ENCODE measurements at places on chromosomes 2 and 18.

DNA sequence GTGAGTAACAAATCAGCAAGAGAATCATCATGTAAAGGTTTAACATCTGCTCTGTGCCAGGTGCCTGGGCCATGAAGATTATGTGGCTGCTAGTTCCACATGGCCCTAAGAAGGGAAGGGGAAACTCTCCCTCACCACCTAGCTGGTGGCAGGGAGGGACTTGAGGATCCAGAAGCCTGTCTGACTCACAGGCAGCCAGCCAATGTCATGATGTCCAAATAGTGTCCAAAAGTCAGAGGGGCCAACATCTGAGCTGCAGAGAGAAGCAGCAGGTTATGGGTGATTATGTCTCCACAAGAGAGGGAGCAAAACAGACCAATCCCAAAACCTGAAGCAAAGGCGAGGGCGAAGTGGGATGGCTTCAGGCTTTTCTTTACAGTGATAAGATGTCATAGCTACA lies 61.9 kb upstream of the SPP2 start:
- no peak for DNase-seq

DNA sequence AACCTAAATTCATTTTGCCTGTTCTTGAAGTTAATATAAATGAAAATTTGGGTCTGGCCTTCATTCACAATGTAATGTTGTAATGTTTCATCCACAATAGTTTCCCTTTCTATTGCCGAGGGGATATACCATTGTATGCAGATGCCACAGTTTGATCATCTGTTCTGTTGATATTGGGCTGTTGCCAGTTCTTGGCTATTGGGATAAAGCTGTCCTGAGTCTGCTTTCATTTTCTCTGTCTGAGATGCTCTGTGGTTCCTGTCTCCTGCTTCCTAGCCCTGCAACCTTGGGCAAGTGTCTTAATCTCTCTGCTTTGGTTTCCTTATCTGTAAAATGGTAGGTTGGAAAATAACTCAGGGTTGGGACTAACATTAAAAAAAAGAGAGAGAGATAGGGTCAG lies 25.2 kb downstream of the B3GNT2 start:
- no peak for DNase-seq

- no peak for DNase-seq
Observed at GRCh38 chr2:239601201-239601851, 200.5 kb upstream of the HDAC4 start.

DNA sequence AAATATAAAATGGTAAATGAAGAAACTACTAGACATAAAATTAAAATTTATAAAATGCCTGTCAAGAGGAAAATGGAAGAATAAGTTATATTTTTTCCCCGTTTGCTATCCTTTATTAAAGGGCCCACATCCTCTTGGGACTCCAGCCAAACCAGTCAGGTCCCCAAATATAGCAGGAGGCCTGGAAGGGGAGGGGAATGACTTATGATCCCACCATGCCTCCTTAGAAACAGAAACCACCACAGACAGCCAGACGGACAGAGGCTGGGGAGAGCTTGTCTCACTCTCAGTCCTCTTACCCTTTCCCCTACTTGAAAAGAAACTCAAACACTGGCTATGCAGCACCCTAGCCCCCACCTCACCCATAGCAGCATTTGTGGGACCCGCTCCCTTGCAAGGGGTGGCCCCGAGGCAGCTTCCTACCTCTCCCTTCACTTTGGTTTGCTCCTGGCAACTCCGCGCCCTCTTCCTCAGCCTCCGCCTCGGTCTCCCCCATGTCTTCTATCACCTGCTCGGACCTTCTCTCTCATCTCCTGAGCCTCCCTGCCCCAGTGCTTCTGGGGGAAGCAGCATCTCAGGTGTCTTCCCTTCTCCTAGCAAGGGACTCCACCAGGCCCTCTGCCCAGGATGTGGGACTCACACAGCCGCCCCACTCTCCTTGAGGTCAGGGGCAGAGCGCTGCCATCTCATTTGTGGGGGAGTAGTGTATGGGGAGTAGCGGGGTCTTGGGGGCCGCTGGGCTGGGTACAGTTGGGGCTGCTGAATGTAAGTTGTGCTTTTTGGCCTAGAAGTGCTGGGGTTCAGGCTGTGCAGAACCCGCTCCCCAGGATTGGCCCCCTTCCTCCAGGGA lies 37.4 kb upstream of the ANKRD62 start:
- DNase-seq: no peak

- DNase-seq: no peak
Observed at GRCh38 chr2:212136216-212136795, 402.3 kb downstream of the ERBB4 start.
